Activated effector memory CD4-positive, alpha-beta T cell treated with anti-CD3 and anti-CD28 coated beads, Interleukin-2, amount 50 U/mL, for 16 hours (primary cell): ENCODE measurements at places on chromosomes 4 and X.

DNA sequence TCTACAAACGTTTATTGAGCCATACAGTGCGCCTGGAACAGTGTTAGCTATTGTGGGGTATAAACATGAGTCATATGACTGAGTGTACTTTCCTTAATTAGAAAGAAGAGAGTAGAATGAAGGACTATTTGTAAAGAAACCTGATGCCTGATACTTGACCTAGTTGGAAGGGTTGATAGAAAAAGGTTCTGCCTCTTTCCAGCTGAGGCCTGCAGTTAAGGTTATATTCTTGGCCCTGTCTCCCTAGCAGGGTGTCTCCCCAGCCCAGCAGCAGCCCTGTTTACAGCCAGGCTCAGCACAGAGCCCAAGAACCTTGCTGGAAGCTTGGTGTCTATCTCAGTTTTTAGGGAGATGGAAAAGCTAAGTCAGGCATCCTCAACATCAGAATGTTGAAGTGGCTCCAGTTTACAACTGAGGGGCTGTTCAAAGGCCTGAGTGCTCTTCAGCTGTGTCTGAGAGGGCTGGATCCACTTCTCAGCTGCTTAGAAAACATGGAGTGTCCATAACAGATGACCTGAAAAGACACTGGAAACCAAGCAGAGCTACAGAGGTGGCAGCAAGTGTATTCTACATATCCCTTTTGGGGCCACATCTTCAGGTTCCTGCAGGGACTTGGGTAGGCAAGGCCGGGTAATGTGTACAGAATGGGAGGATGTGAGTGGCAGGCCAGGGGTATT, 21.6 kb downstream of the NYX start:
- DNase-seq, result no peak

DNA sequence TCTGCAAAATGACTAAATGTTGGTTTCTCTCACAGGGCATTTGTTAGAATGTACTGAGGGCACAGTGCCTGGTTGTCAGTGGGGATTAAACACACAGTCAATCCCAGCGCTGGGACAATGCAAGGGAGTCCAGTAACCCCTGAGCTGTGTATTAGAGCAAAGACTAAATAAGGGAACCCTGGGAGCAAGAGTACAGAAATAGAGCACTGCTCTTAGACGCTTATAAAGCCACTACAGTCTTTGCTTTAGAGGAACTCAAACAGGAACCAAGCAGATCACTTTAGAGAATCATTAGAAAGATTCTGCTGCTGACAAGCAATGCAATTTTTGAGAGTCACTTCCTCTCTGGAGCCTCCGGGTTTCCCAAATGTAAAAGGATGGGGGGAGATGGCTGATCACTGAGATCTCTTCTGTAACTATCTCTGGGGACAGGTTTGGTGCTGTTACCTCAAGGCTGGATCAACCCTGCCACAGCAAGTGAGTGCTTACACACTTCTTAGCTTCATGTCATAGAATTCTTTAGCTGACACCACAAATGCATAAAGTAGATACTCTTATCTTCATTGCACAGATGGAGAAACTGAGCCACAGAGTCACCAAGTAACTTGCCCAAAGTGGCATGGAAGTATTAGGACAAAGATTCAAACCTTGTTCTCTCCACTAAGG, 137.8 kb upstream of the CPEB2 start:
- no peak for DNase-seq

GRCh38 chrX:140087875-140088274, 122.6 kb upstream of the CXorf66 start:
- no peak for DNase-seq

DNA sequence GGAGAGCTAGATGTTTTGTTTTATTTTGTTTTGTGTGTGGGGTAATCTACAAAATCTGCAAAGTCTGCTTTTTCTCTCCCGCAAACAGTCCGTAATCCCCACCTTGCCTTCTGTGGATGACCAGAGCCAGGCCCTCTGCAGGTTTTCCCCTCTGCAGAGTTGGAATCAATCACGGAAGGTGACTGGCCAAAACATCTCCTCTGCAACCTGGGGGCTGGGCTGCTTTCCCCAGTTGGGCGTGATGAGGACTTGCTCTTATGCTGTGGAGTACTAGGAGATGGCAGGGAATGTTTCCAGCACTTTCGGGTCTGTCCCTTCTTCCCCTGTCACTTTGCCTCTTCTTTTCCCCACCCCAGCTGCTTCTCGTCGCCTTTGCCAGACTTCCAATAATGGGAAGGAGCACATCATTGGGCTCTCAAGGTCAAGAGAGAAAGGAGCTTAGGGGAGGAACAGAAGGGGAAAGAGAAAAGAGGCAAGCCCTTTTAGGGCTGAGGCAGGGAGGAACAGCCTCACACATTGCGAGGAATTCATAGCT, 1.1 kb downstream of the TMEM35A start:
- no peak for DNase-seq

DNA sequence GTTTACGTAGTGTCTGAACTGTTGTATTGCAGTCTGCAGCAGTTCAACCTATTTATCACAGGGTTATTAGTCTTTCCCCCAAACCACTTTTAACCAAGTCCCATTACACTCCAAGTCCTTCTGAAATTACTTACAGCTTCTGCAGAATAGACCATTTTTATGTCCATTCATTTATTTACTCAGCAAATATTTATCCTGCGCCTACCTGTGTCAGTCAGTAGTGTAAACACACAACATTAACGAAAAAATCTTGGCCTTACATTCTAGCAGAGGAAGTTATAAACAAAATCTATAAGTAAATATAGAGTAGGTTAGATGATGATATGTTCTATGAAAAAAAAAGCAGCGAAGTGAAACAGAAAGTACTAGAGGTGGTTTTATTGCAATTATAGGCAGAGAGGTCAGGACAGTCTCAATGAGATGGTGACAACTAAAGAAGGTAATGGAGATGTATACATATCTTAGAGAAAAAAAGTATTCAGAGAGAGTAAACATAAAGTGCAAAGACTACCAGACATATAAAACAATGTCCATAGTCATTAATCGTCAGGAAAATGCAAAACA, 534.7 kb downstream of the KCNIP4 start:
- no peak for DNase-seq

DNA sequence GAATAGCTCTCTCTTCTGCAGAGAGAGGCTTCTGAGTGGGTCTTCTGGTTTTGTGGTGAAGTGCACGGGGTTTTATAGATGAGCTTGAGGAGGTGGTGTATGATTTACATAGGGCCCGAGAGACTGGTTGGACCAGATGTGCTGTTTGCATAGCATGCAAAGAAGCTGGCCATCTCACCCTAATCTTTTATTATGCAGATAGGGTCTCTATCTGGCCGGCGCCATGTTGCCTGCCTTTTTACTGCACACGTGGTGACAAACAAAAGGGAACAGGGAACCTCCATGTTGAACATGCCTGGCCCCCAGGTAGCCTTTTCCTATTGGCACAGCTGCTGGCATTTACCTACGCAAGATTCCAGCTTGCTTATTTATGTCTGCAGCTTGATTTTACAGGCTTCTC, 473.3 kb upstream of the FAM47C start:
- DNase-seq, result no peak

DNA sequence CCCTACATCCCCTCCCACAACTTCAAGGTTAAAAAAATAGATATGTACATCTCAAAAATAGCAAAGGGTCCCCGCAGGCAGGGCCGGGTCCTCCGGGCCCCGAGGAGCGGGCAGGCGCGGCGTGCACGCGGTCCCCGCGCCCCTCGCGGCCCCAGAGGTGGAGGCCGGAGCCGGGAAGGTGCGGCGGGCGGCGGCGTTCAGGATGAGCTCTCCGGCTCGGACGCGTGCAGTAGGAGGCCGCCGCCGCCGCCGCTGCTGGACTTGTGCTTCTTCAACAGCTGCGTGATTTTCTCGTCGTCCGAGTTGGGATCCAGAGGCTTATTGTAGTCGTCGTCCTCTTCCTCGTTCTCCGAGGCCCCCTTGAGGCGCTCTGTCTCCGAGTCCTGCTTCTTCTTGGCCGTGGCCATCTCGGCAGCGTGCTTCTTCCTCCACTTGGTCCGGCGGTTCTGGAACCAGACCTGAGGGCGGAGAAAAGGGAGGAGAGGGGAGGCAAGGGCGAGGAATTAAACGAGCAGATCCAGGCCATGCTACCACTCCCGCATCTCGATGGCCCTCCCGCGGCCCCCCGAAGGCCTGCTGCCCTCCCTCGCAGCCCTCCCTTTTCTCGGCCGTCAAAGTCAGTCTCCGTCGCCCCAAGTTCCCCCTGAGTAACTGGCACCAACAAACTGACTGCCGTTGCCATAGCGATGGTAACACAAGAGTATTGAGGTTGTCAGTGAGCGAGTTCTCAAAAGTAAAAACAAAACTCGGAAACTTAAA, 5.8 kb downstream of the NKX6-1 start:
- DNase-seq, result no peak

DNA sequence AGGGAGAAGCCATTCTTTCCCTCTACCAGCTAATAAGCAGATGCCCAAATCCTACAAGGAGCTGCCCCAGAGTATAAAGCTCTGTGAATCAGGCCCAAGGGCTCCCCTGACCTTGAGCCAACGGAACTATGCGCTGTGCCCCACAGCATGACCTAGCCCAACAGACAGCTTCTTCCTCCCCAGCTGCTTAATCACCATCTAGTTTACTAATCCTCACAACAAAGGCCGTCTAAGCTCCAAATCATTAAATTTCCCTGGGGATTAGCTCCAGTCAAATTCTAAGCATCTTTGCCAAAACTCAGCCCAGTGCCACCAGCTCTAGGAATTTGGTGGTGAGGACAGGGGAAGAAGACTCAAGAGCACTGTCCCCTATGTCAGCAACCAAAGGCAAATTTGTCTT, 113.1 kb downstream of the SHROOM4 start:
- no peak for DNase-seq

DNA sequence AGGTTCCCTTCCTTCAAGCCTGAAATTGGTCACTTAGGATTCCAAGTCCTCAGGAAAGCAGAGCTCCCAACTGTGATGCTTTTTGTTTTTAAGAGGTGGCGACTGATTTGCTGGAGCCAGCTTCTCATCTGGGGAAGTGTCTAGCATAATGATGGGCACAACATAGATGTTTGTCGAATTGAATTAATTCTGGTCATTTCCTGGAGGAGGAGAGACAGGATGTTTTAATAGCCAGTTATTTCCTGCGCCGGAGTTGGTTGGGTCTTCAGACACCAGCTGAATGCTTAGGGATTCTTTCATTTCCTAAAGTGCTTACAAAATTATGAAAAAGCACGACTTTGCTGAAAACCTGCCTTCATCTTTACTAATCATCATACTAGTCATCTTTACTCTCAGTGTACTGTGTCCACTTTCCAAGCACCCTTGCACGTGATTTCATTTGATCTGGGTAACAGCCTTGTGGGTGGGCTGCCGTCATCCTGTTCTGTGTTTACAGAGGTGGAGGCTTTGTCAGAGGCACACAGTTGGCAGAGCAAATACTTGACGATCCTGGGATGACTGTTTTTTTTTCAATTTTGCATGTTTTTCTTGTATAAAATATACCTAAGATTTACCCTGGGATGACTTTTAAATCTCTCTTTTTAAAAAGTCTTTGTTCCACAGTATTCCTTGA, 49.5 kb downstream of the RGS12 start:
- no peak for DNase-seq

GRCh38 chr4:12492730-12493393, 991.3 kb downstream of the RAB28 start:
- DNase-seq, result no peak

- no peak for DNase-seq
These were observed 29.0 kb downstream of the VCX3A start for GRCh38 chrX:6505960-6506359.

- peak; percentile 85 for DNase-seq
These were observed at the start of gene RAP2C for GRCh38 chrX:132219343-132219768. Gene RAP2C, minus strand, starts transcription at chrX:132219447. Its CDS starts 2,179 bp downstream, at chrX:132217268.

DNA sequence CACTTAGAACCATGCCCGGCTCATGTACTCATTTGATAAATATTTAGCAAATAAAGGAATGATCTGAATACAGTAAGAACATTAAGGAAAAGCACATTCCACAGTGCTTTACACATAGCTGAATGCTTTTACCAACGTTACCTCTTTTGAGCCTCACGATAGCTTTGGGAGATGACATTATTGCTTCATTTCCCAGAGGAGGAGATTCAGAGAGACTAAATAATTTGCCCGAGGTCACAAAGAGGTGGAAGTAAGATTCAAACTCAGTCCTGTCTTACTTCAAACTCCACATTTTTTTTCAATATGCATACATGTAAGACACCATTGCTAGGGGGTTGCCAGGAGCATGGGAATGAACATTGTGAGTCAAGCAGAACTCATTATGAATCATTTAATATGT, 538.5 kb downstream of the BCOR start:
- DNase-seq, result no peak

GRCh38 chr4:141563723-141564122, 72.7 kb upstream of the IL15 start:
- DNase-seq, result no peak

DNA sequence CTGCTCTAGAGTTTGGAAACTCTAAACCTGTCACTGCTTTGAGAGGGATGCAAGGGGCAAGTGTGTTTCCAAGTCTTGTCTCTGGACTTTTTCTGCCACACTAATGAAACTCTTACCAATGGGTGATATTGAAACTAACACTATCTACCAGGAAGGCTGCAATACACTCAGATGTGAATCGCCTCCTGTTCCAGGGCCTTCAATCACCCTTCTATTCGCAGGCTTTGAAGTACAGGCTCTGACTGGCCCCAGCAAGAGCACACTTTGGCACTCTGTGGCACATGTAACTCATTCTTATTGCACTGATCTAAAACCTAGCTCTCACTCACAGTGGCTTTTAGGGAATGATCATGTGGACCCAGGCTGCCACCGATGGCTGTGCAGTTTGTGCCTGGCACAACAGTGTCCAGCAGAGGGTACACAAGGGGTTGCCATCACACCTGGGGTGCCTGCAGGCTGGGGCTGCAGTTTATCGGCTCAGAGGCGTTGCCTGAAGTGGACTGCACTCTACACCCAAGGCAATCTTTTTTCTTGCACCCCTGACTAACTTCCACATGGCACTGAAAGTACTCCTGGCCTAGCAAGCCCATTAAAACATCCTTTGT, 210.8 kb downstream of the MGST2 start:
- DNase-seq, result no peak

DNA sequence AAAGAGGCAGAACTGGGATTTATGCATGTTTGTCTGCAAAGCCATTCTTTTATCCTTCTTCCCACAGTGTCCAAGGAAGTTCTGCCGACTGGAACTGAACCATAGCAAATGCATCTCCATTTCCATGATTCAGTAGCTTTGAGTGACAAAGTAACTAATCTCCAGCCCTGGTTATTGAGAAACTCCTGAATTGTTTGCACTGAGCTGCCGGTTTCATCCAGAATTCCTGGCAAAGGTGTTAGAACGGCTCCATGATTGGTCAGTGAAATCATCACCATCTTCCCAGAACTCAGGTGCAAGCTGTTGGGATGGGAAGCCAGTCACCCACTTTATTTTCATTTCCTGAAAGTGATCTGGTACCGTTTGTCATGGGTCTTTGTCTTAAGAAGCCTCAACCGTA, 47.0 kb upstream of the SLC34A2 start:
- DNase-seq, result no peak

DNA sequence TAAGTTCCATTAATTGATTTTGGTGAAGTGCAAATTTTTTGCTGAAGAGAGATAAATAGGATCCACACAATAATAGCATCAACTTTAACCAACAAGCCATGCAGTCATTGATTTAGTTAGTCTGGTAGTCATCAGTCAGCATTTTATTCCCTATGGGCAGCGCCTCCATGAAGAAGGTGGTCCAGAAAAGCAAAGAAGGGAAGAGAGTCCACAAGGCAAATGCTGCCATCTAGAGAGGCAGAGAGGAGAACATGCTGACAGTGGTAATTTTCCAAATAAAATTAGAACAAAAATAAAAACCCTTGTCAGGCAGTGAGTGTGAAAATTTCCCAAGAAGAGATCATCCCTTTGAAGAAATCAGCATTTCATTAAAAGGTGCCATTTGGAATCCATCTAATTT, 366.7 kb upstream of the FAM241A start:
- no peak for DNase-seq

- no peak for DNase-seq
These were observed 43.3 kb upstream of the AGA start for GRCh38 chr4:177485528-177485927.

GRCh38 chr4:147788791-147789190, 56.9 kb downstream of the ARHGAP10 start:
- DNase-seq, result no peak
